ENCODE measurements at places on chromosomes 11 and 22. TPM values are rescaled to one million over a fixed set of nuclear protein-coding genes. Genes with fewer than 3 reads are reported as not detected.

- DNase-seq, result no peak
Observed at GRCh38 chr11:25180187-25180586, 683.3 kb downstream of the LUZP2 start.

DNA sequence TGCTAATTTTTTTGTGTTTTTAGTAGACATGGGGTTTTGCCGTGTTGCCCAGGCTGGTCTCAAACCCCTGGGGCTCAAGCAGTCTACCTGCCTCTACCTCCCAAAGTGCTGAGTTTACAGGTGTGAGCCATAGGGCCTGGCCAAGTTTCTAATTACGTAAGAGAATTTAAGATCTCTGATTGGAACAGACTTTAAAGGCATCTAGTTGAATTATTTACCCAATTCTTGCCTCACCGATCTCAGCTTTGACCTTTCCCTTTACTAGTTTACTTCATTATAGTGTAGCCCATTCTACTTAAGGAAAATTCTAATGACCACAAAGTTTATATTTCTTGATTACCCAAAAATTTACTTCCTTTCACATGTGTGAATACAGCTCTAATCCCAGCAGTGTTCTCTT, 81.6 kb downstream of the YAP1 start:
- DNase-seq, result no peak

- no peak for DNase-seq
Observed at GRCh38 chr11:65546217-65546958, 11.8 kb downstream of the LTBP3 start.

DNA sequence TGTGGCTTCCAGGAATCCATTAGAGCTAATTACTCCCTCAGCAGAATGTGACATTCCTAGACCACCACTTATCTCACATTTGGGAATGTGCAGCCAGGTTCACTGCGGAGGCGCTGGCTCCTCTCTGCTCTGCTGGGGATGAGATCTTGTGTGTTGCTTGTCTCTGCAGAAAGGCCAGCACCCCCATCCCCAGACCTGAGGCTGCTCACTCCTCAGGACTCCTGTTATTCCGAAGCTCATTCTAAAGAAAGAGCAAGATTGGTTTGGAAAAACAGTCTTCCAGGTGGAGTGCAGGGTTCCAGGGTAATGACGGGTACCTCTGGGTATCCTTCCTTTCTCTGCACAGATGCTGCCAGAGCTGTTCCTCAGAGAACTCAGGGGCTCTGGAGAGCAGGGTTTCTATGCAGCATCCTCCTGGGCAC, 20.8 kb downstream of the RSPH14 start:
- DNase-seq, result no peak

DNA sequence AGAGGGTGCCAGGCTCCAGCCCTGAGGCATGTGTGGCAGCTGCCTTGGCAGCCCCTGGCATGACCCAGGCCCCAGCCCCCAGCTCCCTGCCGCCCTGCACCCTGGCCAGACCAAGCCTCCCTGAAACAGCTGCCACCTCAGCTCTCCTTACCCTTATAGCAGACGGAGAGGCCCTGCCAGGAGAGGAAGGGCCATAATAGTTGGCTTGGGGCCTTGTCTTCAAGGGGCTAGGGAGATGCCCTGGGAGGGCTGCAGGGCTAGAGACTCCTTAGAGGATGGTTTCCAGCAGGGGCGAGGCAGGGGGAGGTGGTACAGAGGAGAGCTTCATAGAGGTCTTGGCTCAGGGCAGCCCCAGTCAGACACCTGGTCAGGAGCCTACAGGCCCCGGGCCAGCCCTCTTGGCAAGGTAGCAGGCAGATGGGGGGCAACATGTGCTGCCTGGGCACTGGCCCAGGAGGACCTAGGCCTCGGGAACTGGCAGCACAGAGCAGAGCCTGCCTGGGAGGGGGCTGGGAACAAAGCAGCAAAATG, 13.0 kb downstream of the SMTN start:
- DNase-seq, result no peak

DNA sequence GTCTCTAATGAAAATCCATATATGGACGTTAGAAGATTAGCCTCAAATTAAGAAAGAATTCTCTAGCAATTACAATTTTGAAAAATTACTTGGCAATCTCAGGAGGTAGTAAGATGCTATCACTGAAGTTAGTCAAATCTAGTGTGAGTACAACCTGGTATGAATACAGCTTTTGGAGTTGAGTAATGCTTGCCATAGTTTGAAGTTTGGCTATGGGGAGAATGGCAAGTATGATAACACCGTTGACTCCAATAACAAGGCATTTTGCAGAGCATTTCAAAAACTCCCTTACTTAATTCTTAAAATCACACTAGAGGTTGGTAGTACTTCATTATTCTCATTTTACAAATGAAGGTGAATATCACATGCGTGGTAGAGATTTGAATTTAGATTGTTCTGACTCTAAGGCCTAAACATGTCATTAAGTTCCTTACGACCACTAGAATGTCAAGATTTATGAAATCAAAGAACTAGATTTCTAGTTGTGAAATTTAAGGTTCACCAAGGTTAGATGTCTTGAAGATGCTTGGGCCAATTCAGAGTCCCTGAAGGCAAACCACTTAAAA, 355.4 kb downstream of the ETS1 start:
- DNase-seq, result no peak

GRCh38 chr11:32420937-32421901, 14.1 kb downstream of the WT1 start:
- no peak for DNase-seq

DNA sequence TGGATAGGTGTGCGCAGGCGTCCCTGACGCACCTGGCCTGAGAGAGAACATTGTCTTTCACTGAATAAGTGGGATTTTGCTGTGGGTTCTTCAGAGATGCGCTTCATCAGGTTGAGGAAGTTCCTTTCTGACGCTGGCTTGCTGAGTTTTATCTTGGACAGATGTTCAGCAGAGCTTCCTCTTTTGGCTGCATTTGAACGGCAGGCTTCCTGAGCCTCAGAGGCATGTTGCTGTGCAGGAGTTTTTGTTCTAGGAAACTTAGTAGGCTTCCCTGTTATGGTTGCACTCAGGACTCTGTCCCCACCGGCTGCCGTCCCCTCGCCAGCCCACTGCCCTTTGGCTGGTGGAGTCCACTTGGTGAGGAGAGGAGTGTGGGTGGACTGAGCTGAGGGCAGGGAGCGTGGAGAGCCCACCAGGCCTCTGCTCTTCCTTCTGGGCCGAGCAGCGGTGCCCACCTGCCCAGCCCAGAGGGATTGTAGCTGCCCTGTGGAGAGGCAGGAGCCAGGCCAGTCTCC, 17.2 kb downstream of the FRMD8 start:
- DNase-seq, result no peak

The HIRA gene
- total RNA-seq, result 24.5 TPM

The LRRC75B gene
- total RNA-seq, result 5.3 TPM

The RAG2 gene
- not detected for total RNA-seq

The CD3D gene
- not detected for total RNA-seq
